ENCODE measurements at places on chromosomes 7 and 10.
A peak's percentile ranks its signal among the peaks of the same experiment; 100 is the strongest.

DNA sequence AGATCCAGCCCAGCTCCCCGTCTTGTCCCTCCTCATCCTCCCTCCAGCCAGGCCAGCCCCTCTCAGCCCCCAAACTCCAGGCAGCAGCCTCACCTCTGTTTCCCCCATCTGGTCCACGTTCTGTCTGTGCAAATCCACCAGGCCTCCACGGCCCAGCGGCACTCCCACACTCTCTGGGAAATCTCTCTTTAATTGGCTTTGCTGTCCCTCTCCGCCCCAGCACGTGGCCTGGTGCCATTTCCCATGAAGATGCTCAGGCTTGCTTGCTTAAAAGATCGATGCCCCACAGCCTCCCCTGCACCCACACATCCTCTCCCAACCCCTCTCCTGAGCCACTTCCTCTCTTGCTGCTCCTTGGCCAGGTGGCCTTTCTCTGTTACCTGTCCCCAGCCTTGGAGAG is 39.3 kb downstream of the PRF1 start:
- no peak for DNase-seq

GRCh38 chr10:100739517-100740368 is 5.6 kb upstream of the PAX2 start:
- DNase-seq, result no peak

DNA sequence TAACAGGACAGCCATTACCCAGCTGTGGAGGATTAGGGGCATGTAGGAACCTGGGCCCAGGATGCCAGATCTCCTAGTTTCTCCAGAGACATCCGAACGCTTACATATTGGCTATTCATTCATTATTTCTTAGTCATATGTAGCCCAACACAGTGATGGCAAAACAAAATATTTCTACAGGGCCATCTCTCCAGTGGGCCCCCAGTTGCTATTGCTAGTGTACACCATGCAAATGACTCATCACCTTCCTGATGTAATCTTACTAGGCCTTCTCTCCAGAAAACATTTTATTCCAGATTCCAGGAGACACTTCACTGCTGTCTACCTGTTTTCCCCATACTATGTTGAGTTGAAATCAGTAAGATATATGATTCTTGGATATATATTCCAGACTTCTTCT is 201.7 kb downstream of the PLXDC2 start:
- no peak for DNase-seq

DNA sequence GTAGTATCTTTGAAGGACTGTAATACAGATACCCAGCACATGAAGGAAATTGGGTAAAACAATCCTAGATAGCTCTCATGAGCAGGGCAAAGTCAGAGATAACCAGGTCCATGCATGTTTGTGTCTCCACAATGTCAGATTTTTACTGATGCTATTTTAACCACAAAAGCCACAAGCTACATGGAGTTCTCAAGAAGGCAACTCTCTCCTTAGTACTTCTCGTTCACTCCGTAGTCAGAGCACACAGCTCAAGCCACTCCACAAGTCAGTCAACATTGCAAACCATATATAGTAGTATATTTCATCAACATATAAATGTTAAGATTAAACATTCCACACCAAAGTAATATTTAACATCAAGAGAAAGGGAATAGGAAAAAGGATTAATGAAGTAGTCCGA is 98.0 kb upstream of the PIK3CG start:
- DNase-seq, result no peak

DNA sequence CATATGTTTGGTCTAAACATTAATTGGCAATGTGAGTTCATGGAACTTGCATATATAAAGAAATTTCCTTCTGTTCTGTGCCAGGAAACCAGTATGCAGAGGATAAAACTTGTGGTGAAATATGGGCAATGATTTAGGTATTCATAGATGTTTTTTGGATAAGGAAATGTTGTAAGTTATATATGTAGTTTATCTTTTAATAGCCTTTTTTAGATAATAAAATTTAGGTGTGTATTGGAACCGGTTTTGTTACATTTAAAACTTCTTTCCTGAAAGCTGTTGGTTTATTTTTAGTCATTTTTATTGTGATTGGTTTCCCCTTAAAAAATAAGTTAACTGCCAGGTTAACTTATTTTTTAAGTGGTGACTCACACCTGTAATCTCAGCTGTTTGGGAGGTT is 22.1 kb downstream of the TAX1BP1 start:
- no peak for DNase-seq

- no peak for DNase-seq
Observed at GRCh38 chr7:30330134-30331111, 46.0 kb downstream of the ZNRF2 start.

DNA sequence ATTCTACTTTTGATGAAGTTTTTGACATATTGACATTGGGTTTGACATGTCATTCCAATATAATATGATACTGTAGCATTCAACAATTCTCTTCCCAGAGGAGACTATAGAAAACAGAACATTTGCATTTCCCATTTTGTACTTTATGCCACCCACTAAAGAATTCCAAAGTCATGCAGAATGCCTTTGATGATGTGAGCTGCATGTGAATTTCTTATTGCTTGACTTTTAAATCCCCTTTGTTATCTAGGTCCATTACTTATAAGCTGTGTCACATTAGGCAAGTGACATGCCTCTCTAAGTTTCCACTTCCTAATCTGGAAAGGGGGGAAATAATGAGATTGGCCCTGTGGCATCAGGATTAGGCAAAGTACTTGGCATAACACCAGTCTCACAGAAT is 436.7 kb downstream of the AUTS2 start:
- DNase-seq, result no peak

- DNase-seq, result no peak
Observed at GRCh38 chr10:15457382-15457781, 86.3 kb upstream of the FAM171A1 start.

DNA sequence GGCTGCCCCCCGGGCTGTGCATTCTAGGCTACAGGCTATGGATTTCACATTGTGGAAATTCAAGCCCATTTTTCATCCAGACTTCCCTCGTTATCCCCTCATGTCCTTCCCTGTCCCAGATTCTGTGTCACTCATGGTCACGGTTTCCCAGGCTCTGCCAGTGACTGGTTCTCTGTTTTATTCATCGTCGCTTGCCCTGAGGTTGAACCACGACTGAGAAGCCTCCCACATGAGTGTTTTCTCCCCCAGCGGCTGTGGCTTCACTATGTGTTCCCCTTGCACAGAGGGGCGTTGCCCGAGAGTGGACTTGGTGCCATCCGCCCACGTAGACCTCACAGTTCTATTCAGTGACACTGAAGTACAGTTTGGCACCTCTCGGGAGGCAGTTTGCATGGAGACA is 14.0 kb downstream of the NOM1 start:
- DNase-seq, result no peak

DNA sequence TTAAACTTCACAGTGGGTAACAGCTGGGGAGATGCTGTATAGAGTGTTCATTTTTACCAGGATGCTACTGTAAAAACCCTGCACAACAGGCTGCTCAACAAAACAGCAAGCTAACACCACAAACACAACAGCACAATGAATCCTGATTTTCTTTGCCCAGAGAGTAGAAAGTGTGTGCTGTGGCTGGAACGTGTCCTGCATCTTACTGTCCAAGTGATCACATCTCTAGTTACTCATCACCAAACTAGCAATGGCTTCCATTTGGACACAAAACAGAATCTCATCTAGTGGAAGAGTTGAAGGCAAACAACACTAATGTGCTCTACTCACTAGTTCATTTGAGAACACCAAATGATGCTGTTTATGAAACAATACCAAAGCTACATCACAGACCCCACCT is 121.2 kb downstream of the SLC25A13 start:
- no peak for DNase-seq

- DNase-seq, result no peak
Observed at GRCh38 chr7:132092106-132092505, 484.2 kb downstream of the PLXNA4 start.

DNA sequence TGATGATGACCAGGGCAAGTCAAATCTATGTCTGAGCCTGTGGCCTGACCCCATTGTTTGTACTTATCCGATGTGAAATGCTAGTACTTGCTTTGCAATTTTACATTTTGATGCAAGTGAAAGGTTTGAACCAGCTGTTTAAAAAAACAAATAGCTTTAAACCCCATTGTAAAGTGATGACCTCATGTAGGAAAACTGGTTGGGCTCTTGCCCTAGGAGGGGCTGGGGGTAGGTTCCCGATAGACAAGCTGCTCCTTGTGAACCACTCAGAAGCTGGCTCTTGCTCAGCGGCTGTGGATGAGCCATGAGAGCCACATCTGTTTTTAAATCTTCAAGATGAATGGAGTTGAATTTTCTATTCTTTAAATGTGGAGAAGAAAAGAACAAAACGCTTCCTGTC is 185.3 kb downstream of the WDR11 start:
- DNase-seq, result no peak

GRCh38 chr7:1961701-1962276 is 271.0 kb downstream of the MAD1L1 start:
- peak; percentile 49 for DNase-seq

DNA sequence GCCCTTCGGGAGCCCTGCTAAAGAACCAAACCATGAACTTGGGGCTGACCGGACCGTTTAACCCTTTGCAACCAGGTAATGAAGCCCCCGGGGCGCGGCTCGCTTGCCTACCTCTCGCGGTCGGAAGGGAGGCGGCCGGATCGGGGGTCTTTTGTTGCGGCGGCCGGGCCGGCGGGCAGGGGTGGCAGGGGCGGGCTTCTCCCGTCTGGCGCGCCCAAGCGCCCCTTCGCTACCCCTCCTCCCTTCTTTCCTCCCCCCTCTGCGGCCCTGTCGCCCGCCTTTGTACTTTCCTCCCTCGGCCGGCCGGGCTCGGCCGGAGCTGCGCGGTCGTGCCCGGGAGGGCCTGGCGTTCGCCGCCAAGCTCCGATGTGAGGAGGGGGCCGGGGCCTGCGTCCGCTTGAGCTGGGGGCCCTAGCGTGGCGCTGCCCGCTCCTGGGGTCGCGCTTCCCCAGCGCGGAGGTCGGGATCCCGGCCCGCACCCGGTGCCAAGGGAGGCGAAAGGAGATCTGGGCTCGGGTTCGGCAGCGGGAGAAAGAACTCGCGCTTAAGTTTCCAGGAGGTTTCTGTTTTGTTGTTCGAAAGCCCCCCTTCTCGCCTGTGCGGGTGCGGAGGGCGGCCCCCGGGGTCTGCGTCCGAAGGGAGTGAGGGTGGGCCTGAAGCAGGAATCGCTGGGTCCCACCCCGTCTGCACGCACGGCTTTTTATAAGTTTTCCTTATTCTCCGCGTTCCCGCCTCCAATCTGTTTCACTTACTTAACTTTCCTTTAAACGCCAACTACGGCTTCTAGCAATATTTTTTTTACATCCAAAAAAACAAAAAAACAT is 436.8 kb upstream of the GALNT17 start:
- no peak for DNase-seq

- DNase-seq, result no peak
Observed at GRCh38 chr7:112381311-112382091, 68.8 kb upstream of the IFRD1 start.

DNA sequence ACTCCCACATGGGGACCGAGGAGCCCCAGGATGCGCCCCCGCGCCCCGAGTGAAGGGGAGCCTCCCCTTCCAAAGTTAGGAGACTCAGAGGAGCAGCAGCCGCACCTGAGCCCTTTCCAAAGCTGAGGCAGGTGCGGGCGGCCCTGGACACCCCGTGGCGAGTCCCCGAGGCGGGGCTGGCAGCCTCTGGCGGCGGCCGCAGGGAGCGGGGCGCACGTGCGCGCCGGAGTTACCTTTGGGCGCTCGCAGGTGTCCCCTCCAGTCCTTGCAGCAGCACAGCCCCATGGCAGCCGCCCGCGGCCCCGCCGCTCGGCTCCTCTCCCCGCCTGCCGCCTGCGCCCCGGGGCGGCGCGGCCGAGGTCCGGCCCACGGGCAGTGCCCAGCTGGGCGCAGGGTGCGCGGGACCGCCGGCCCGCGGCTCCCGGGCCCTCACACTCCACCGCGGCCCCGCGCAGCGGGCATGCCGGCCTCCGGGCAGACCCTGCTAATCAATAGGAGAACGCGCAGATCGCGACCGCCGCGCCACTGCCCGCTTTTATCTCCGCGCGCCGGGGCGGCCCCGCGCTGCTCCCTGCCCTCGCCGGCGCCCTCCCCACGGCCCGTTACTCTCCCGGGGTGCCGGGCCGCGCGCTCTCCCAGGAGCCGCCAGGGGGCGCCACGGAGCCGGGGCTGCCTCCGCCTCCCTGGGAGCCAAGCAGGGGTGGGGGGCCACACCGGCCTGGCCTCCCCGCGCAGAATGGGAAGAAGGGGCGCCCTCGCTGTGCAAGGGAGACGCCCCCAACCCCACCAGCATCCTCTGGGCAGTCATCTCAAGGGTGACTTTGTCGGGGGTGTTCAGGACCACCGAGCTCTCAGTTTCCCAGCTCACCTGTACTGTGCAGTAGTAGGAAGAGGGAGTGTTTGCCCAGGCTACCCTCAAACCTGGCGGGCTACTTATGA is 80.8 kb downstream of the ARHGAP22 start:
- no peak for DNase-seq

DNA sequence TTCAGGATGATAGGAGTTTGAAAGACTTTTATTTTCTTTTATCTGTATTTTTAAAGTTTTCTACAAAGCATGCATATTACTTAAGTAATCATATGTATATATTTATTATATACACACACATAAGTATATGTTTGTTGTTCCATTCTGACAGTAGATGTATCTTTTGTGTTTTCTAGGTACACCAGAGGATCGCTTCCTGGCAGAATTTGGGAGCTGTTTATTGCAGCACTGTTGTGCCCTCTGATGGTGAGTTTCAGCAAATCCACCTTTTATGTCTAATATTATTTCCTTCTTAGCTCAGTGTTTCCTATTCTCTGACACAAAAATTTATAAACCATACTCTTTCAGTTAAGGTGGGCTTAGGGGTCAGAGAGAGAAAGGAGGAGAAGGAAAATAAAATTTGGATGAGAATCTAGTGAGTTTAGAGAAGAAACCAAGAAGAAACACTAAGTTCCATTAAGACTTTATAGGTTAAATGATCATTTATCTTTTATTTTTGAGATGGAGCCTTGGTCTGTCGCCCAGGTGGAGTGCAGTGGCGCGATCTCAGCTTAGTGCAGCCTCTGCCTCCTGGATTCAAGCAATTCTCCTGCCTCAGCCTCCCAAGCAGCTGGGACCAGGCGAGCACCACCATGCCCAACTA is 59.2 kb upstream of the OIT3 start:
- DNase-seq, result no peak

DNA sequence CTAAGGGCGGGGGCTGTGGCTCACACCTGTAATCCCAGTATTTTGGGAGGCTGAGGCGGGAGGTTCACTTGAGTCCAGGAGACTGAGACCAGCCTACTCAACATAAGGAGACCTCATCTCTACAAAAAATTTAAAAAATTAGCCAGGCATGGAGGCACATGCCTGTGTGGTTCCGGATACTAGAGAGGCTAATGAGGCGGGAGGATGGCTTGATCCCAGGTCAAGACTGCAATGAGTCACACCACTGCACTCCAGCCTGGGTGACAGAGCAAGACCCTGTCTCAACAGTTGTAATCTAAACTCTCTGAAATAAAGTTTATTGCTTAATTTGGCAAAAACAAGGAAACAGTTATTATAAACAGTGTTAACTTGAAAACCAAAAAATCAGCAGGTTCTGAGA is 123.3 kb downstream of the USP6NL start:
- no peak for DNase-seq

All from stimulated activated CD8-positive, alpha-beta memory T cell treated with anti-CD3 and anti-CD28 coated beads, Interleukin-7, amount 100 ng/mL, for 4 hours (primary cell).